SW 1271 (cell line): ENCODE measurements at places on chromosomes 12 and 14.

DNA sequence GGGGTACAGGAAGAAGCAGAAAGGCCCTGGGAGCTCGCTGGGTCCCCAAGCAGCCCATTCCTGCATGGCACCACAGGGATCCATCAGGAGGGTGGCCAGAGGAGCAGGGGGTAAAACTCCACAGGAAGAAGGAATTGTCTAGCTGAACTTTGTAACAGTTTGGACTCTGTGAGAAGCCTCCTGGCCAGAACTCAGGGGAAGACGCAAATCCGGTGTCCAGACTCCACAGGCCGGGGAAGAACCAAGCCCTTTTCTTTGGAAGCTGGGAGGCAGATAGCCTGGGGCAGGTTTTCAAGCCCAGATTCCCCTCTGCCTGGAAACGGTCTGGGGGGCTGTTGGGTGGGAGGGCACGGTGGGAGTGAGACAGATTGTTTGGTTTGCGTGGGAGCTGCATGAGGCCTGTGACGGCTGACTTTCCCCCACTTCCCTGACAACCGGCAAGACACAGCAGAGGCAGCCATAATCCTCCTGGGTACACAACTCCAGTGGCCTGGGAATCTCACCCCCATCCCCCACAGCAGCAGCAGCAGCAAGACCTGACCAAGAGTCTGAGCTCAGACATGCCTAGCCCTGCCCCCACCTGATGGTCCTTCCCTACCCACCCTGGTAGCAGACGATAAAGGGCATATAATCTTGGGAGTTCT, 16.7 kb downstream of the GPHB5 start:
- DNase-seq = no peak

DNA sequence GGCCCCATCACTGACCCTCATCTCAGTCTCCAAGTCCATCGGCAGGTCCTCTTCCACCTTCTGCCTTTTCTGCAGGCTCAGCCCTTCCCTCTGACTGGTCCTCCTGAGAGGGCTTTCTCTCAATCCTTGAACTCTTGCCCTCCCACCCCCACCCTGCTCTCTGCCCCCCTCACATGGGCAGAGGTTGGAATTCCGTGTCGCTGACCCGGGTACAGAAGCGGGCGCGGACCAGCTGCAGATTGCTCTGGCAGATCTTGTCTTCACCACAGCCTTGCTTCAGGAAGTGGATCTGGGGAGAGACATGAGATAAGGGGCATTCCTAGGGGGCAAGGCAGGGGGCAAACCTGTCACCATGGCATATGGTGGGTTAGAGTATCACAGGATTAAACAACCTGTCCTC, 12.4 kb downstream of the ITGA7 start:
- no peak for DNase-seq

DNA sequence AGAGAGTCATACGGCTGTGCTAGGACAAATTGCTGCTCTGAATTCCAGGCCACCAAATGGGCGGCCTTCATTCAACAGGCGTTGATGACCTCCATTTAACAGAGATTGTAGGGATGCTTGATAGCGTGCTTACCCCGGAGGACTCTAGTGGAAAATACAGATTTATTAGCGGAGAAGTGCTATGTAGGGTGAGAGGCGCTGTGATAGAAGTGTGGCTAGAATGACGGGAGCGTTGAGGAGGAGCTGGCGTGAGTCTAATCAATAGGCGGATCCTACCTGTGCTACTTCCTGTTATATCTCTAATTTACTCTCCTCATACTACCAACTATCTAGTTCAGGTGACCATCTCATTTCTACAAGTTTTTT, 668 bp downstream of the MRPS35 start:
- peak; percentile 61 for DNase-seq

- DNase-seq = no peak
These were observed 1.0 kb downstream of the IGFBP6 start for GRCh38 chr12:53098354-53098981.

- no peak for DNase-seq
These were observed 65.8 kb downstream of the PITPNM2 start for GRCh38 chr12:123085066-123085465.

GRCh38 chr12:91219511-91219910, 36.9 kb upstream of the DCN start:
- DNase-seq = no peak

GRCh38 chr12:11162502-11162901, 8.5 kb upstream of the SMIM10L1 start:
- no peak for DNase-seq

- DNase-seq = no peak
These were observed 18.3 kb upstream of the GXYLT1 start for GRCh38 chr12:42162965-42163364.

DNA sequence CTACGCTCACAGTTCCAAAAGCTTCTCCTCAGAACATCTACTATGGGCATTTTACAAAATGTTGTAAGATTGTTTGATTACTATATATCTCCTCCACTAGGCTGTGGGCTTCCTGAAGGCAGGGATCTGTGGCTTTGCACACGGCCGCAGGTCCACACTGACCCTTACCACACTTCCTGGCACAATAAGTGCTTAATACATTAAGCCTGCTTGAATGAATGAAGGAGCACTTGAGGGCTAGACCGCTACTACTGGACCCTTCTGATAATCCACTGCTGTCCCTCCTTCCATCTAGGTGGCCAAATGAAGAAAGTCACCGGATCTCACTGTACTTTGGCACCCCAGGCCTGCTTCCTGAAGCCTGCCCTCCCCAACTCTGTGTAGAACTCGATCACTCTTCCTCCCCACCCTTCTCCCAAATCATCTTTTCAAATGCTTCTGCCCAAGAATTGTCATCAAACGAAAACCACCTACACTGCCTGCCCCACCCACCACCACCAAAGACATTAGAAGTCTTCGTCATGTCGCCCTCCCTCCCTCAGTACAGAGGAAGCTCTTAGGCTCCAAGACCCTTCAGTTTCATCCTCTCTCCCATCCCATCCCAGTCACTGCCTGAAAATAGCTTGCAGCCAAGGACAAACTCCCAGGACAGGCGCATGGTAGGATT, 596 bp upstream of the ZBTB39 start:
- peak; percentile 42 for DNase-seq

- no peak for DNase-seq
These were observed 117.6 kb downstream of the SLC25A47 start for GRCh38 chr14:100440758-100441203.

GRCh38 chr12:57330992-57331391, 80.0 kb upstream of the STAC3 start:
- DNase-seq = no peak

DNA sequence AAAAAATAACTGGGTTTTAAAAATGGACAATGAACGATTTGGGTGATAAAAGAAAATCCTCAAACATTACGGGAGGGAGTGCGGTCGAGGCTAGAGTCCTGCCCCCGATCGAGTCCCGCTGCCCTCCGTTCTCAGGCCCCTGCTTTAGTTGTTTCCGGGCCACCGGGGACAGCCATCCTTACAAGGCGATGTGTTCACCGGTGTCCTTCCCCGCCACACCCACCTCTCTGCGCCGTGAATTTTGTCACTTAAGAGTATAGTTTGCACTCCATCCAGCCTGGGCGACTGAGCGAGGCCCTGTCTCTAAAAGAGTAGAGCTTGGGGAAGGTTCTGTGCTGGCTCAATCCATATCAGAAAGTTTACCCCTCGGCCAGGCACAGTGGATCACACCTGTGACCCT, 2.9 kb downstream of the ULK1 start:
- no peak for DNase-seq

- DNase-seq = no peak
These were observed 149.9 kb downstream of the NRXN3 start for GRCh38 chr14:78319887-78320635.

- no peak for DNase-seq
These were observed 19.8 kb upstream of the TESC start for GRCh38 chr12:117118838-117119591.

DNA sequence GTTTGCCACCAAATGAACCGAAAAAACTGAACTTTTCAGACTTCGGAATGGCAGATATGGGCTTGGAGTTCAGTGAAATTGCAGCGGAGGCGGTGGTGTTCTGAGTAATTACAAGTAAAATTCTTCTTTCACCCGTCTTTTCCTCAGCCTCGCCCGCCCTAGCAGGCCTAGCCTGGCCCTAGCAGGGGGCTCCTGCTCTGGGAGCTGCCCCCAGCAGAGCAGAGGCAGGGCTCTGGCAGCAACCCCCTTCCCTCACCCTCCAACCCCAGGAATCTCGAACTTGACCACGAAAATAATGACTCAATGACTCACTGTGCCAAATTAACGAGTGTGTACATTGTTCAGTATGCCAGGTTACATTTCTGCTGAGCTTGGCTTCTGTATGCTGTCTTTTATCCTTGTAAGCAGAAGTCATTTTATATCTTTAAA, 1.1 kb downstream of the PAPLN start:
- DNase-seq = no peak

DNA sequence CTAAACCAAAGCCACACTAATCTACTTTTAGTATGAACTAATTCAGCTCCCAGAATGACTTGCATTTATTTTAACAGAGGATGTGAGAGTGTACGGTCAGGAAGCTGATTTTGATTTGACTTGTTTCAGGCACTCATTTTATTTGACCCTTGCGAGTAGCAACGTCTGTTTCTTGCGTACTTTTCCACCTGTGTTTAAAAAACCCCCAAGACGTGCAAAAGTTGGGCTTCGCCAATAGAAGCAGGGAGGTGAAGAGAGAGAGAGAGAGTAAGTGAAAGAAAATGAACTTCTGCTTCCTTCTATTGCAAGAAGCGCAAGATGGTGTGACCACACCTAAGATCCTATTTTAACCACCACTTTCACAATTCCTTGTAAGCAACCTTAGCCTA, 6.7 kb upstream of the SLC15A4 start:
- DNase-seq = no peak

GRCh38 chr12:45730084-45730347, 510 bp downstream of the ARID2 start:
- DNase-seq = no peak

- DNase-seq = no peak
These were observed 13.9 kb upstream of the TNFRSF1A start for GRCh38 chr12:6355491-6356373.

DNA sequence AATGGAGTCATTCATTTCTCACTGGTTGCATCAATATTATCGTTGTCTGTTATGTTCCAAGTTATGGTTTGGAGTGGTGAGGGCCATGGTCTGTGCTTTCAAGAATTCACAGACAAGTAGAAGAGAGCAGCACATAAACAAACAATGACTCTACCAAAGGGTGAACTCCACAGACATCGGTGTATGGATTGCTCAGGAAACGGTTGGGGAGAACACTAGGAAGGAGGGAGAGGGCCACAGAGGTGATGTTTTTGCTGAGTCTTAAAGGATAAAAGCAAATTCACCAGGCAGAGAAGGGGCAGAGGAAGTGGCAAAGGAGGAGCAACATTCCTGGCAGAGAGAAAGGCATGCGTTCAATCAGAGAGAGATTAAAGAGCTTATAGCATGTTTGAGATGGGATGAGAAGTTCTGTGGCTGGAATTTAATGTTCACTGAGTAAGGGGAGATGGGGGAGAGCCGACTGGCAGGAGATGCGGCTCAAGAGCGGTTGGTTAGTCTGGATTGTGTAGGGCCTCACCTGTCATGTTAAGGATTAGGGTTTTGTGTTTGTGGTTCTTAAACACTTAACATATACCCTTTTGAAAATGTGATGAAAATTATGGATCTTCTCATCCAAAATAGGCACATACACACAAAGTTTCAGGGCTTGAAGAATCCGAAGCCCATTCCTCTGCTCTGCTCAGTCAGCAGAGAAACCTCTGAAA, 42.3 kb upstream of the FRMD6 start:
- no peak for DNase-seq

- no peak for DNase-seq
These were observed 51.3 kb downstream of the KCNA5 start for GRCh38 chr12:5094986-5095385.

- DNase-seq = no peak
These were observed 73.9 kb downstream of the RPS6KA5 start for GRCh38 chr14:90986510-90986909.

DNA sequence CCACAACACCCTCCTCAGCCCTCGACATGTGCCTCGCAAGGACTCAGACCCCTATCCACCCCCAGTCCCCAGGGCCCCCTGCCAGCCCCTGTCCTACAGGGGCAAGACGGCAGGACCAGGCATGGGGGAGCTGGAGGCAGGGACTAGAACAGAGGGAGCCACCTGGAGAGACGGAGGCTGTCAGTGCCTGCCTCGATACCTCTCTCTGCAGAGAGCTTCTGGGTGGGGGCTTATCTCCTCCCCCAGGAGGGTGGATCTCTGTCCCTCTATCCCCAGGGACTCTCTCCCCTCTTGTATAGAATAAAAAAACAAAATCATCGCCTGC, 2.0 kb upstream of the CPNE6 start:
- no peak for DNase-seq

DNA sequence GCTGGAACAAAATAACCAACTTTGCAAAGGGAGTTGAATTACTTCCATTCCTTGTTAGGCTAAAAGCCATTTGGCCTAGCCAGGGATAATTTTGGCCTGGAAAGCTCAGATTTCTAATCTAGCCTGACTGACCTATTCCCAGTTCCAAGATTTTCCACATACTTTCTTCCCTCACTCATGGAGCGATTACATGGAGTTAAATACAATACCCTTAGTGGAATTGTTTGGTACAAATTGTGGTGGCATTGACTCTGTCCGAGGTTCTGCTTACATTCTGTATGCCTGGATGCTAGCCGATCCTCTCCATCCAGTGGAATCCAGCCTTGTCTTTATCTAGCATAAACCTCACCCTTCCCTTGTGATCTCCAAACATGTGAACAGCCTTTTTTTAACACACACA, 965.1 kb downstream of the DIO2 start:
- no peak for DNase-seq

- DNase-seq = no peak
These were observed 56.4 kb downstream of the PRKCH start for GRCh38 chr14:61377749-61378148.

GRCh38 chr12:14621826-14622225, 54.1 kb upstream of the PLBD1 start:
- no peak for DNase-seq

GRCh38 chr12:43293396-43293795, 258.6 kb downstream of the ADAMTS20 start:
- DNase-seq = no peak

GRCh38 chr14:95229749-95230148, 72.4 kb upstream of the DICER1 start:
- no peak for DNase-seq

- no peak for DNase-seq
These were observed 101.7 kb downstream of the KIF21A start for GRCh38 chr12:39341179-39341578.

DNA sequence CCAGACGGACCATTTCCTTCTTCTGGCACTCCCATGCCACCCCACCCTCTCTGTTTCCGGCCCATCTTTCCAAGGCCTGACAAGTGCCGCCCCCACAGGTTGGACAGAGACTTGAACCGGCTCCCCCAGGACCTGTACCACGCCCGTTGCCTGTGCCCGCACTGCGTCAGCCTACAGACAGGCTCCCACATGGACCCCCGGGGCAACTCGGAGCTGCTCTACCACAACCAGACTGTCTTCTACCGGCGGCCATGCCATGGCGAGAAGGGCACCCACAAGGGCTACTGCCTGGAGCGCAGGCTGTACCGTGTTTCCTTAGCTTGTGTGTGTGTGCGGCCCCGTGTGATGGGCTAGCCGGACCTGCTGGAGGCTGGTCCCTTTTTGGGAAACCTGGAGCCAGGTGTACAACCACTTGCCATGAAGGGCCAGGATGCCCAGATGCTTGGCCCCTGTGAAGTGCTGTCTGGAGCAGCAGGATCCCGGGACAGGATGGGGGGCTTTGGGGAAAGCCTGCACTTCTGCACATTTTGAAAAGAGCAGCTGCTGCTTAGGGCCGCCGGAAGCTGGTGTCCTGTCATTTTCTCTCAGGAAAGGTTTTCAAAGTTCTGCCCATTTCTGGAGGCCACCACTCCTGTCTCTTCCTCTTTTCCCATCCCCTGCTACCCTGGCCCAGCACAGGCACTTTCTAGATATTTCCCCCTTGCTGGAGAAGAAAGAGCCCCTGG, 1.2 kb upstream of the CMTM5 start:
- no peak for DNase-seq
